Stimulated activated CD4-positive, alpha-beta T cell treated with anti-CD3 and anti-CD28 coated beads, Interleukin-2, amount 100 ng/mL, for 24 hours (primary cell): ENCODE measurements at places on chromosomes 4 and X.
A peak's percentile ranks its signal among the peaks of the same experiment; 100 is the strongest.

DNA sequence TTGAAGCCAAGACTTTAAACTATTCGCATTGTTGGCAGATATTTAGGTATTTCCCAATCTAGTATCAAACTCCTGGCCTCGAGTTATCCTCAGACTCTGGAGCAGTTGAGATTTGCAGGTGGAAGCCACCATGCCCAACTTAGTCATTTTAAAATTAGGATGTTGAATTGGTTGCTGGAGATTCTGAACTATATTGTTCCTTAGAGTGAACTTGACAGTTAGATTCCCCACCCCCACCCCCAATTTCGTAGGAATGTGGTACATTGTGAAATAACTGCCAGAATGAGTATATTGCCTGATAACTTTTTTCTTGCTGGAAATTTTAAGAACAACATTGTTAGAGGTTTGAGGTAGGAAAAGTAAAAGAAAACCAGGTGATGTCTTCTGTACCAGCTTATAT lies 2.3 kb downstream of the NOCT start:
- no peak for DNase-seq

DNA sequence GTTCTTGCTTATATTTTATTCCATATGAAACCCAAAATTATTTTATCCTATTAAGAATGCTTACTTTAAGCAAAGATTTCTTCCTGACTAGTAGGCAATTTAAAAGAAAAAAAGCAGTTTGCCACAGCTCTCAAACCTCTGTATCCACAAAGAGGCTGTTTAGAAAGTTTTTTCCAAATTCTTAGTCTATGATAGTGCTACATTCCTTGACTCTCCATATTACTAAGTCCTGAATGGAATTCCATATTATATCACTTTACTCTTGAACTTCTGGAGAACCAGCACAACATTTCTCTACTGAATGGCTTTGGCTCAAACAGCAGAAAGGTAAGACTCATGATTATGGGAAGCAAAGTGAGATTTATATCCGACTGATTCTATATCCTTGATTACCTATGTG lies 8.3 kb downstream of the SLC10A6 start:
- no peak for DNase-seq

- no peak for DNase-seq
Measured at GRCh38 chr4:147056940-147057610, 111.4 kb upstream of the TTC29 start.

GRCh38 chr4:55138367-55138766 lies 13.0 kb upstream of the KDR start:
- no peak for DNase-seq

DNA sequence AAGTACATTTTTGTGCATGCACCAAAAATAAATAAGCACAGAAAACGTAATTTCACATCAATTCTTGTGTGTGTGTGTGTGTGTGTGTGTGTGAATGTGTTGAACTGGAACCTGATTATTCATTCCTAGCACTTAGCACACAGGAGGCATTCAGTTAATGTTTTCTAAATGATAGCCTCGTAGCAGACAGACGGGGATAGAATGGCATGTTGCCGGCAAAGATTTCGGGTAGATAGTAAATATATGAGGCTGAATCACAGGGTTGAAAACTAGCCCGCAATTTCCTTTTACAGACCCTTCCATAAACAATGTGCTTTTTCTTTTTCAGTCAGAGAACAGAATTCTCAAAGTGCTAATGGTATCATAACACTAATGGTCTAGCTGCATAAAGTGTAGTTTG lies 13.5 kb downstream of the MAOB start:
- DNase-seq: no peak

DNA sequence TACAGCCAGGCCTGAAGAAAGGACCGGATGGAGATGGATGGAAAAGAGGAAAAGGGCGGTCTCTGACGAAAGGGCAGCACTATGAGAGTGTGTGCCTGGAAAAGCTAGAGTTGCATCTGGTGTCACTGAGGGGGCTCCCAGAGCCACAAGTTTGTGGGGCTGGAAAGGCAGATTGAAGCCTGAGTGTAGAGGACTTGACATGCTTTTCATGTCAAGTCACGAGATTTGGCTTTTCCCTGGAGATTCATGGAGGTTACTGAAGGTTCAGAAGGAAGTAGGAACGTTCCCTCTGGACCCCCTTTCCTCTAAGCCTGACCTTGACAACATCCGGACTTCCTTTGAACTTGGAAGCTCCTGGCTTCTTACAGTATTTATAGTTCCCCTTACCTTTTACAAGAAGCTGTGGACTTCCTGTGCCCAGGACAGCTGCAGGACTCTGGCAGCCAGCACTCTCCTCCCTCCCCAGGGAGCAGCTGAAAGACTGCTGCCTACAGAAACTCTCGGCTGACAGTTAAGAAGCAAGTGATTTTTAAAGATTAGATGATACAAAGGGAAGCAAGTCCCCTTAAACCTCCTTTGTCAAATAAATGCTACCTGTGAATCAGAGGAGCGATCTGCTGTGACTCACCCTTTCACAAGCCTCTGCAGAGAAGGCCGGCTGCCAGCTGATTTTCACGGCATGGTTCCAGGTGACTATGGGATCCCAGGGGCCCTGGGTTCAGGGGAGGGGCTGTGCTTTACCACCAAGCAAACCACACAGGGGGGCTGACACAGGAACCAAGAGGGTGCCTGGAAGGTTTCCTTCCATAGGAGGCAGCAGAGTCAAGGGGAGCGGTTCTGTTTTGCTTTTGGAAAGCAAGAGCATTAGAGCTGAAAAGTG lies 72.9 kb upstream of the STIM2 start:
- DNase-seq: peak; percentile 29

DNA sequence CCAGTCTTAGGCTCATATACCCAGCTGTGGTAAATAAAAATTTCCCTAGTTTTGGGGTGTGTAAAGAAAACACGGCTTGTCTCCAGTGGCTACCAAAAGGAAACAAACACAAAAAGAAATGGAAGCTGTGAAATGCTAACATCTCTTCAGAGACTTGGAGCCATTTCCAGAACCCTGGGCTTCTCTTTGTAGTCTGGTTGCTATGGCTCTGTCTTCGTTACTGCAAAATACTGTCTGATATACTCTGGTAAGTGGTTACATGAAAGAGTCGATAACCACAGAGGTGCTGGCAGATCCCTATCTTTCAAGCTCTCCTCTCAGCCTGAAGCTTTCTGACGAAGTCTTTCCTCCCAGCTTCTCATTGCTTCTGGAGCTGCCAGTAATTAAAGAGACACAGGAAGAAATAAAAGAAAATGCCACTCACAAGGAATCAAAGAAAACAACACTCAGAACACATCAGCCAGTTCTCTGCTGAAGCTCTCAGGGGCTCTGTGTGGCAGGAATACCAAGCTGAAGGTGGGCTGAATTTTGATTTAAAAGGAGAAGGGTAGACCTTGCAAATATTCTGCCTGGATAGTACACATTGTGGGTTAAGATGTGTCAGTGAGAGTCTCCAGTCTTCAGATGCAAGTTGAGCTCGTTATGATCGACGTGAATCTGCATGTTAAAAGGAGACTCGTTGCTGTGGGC lies 107.6 kb upstream of the FAM9C start:
- no peak for DNase-seq

- DNase-seq: no peak
Measured at GRCh38 chrX:134929808-134930207, 61.0 kb upstream of the SMIM10 start.

- DNase-seq: no peak
Measured at GRCh38 chr4:31125496-31125895, 405.3 kb downstream of the PCDH7 start.

DNA sequence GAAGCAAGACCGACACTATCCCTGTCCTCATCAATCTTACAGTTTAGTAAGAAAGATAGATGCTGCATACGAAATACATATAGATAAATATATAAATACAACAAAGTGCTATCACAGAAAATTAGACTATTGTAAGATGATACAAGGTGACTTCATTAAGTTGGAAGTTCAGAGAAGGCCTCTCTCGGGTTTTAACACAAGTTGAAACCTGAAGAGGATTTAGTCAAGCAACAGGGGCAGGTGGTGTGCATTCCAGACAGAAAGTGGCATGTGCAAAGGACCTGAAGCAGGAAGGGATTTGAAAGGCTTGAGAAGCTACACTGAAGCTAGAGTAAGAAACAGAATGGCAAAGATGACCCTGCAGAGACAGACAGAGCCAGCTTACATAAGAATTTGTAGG lies 36.5 kb downstream of the USP46 start:
- no peak for DNase-seq

DNA sequence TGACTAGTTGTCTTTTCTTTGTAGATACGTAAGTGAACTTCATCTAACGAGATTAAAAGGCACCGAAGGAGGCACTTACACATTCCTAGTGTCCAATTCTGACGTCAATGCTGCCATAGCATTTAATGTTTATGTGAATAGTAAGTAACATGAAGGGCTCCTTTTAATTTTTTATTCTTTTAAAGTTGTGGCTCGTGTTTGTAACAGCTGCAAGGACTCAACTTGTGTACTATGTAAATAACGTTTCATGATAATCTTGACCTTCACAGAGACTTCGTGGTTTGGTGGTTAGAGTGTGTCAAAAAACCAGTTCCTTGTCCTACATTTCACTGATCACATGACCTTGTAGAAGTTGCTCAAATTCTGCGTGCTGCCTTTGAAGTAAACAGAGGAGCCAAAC lies 51.6 kb downstream of the KIT start:
- DNase-seq: no peak

DNA sequence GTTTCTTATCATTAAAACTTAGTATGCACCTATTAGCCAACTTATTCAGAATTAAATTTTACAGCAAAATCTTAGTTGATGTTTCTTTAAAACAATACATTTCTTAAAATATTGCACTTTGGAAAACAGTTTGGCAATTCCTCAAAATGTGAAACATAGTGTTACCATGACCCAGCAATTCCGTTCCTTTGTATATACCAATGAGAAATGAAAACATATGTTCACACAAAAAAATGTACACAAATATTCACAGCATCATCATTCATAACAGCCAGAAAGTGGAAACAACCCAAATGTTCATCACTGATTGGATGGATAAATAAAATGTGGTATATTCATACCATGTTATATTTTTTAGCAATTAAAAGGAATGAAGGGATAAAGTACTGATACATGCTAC lies 50.2 kb downstream of the WDR44 start:
- no peak for DNase-seq

DNA sequence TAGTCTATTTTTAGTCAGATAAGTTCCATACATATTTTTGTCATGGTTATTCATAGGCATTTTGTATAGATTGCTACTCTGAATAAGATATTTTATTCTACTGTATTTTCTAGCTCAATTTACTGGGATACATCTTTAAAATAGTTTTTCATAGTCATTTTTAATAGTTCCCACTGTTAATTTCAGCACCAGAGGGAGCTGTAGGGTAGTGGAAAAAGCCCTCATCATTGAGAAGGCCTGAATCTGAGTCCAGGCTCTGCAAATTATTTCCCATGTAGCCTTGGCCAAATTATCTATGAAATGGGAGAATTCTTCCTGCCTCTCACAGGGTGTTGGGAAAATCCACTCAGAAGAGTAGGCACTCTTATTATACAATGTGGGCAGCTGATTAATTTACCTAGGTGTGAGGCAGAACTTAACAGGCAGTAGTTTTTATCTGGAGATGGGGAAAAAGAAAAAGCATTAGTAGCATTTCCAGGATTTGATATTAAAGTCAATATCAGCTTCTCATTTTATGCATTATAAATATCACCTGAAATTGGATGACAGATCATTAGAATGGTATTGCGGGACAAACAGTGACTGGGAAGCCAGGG lies 102.9 kb upstream of the PAQR3 start:
- DNase-seq: no peak

GRCh38 chrX:97065973-97066372 lies 182.3 kb downstream of the RPA4 start:
- no peak for DNase-seq

GRCh38 chr4:183783991-183784553 lies 121.0 kb upstream of the STOX2 start:
- no peak for DNase-seq

DNA sequence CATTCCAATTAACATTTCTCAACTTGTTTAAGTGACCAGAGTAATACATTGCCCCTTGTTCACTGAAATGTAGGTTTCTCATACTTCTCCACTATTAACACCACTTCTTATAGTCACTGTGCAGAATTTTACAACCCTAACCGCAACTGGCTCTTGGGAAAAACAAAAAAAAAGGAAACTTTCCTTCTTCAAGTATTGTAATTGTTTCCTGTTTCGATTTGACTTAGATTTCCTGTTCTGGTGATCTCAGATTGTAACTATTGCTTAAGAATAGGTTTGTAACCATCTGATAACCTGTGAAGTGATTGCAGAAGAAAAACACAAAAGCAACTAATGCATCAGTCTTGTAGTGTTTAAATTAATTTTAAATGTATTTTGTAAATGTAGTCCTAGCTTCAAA lies 594.7 kb upstream of the GALNT7 start:
- no peak for DNase-seq

DNA sequence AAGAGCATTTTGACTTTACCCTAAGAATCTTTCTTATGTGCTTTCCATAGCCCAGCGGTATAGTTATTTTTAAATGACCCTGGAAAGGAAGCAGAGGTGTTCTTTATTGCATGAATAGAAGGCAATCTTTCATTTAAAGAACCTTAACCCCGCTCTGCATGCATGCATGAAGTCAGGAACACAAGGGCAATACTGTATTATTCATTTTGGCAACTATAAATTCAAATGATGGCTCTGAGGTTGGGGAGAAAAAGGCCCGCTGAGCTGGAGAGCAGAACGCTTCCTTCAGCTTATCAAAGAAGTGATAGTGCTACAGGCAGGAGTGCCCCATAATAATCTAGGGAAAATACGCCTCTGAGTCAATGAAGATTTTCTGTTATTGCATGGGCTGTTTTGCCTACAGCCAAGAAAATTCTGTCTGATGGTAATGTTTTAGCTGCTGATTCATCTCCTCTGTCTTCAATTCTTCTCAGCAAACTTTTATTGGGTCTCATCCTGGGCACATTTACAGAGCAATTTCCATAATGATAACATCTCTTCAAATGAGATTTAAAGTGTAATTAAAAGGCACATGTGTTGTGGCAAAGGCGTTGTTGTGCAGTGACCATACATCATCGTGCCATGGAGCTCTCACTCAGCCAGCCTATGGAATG lies 452.2 kb upstream of the FTHL17 start:
- DNase-seq: no peak

- DNase-seq: no peak
Measured at GRCh38 chrX:20140420-20140819, 1.2 kb downstream of the EIF1AX start.

DNA sequence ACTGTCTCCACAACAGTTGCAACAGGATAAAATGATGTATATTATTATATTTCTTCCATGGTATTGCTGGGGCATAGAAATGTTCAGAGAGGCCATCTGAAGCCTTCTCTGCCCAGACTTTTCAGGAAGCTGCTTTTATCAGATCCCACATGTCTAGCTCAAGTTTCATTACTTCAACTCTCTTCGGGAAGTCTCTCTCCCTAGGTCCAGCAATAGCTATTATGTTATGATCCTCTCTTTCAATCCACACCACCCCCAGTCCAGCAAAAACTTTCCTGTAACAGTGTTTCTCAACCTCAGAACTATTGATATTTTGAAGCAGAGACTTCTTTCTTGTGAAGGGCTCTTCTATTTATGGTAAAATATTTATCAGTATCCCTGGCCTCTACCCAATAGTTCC lies 44.9 kb downstream of the CXCL1 start:
- no peak for DNase-seq

GRCh38 chrX:115940348-115940747 lies 230.2 kb upstream of the AGTR2 start:
- DNase-seq: no peak
